ENCODE measurements at places on chromosomes 3 and 15.

DNA sequence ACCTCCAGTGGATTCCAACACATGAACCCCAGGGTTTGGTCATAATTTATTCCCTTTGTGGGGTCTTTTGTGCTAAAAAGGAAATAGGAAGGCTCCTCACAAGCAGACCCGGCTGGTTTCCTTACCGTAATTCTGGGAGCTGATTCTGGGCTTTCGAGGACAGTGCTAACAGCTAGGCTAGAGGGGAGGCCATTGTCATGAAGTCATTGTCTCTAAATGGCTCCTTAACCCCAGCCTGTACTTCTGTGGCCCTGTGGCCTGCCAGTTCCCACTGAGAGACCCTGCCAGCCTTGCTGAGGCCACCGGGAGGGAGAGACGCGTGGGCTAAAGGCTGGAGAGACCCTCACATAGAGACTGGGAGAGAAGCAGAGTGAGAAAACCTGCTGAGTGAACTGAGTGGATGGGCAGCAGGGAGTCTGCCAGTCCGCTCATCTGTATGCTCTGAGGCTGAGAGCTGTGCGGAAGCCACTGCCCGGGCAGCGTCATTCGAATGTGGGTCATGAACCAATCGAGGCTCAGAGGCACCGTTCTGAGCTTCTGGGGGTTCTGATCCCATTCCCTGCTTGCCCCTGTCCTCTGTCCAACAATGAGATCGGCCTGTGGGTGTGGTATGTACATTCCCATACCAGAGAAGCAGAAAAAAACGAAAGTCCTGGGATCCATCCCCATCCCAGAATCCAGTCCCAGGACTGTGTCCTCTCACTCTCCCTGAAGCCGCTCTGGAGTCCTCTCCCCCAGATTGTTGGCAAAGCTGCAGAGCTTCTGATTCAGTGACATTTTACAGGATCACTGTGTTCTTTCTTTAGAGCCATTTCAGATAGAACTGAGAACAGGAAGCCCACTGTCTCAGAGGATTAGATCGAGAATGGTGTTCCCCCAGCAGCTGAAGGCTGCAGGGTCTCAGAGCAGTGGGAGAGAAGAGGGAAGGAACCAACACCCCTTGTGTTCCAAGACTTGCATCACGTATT lies 21.3 kb upstream of the DGKG start:
- no peak for DNase-seq

DNA sequence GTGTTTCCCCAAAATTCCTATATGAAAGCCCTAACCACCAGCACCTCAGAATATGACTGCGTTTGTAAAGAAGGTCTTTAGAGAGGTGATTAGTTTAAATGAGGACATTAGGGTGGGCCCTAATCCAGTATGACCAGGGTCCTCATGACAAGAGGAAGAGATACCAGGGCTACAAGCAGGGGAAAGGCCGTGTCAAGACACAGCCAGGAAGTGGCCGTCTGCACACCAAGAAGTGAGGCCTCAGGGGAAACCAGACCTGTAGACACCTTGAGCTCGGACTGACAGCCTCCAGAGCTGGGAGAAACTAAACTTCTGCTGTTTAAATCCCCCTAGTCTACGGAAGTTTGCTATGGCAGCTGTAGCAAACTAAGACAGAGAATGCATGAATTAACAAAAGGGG lies 14.2 kb downstream of the KIF7 start:
- DNase-seq, result no peak

GRCh38 chr3:122057671-122058070 lies 2.5 kb downstream of the CD86 start:
- DNase-seq, result no peak

- DNase-seq, result no peak
These were observed 944 bp upstream of the EIF4E3 start for GRCh38 chr3:71726146-71726545.

DNA sequence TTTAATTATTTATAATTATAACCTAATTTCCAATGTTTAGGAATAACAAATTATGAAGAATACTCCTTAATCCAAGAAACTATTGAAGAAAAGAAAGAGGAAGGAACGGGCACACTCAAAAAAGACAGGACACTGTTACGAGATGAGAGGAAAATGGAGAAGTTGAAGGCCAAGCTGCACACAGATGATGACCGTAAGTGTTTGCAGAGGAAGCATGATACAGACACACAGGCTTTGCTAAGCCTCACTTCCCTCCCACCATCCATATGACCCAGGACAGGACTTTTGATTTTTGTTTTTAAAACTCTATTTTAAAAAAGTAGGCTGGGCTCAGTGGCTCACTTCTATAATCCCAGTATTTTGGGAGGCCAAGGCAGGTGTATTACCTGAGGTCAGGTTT lies 389.4 kb upstream of the TPM1 start:
- DNase-seq, result no peak

DNA sequence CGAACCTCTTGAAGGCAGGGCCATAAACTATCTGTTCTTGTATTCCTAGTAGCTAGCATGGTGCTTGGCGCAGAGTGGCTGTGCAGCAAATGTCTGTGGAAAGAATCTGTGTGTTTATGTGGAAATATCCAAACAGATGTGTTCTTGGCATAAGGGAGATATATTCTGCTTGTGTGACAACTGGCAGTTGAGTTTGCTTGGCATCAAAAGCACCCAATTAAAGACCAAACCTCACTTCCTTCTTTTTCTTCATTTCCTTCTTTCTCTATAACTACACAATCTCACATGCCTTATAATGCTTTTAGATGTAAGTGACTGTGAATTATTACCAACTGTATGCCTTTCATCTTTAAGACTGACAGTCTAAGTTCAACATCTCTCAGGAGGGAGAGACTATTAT lies 296.5 kb downstream of the SLC9A9 start:
- DNase-seq, result no peak

GRCh38 chr3:127384717-127385539 lies 97.1 kb upstream of the PRR20G start:
- no peak for DNase-seq

GRCh38 chr3:109025896-109026295 lies 72.2 kb upstream of the GUCA1C start:
- DNase-seq, result no peak

- no peak for DNase-seq
These were observed 87.9 kb downstream of the EFL1 start for GRCh38 chr15:82174471-82175235.

GRCh38 chr3:150763841-150764483 lies 993 bp upstream of the SIAH2 start:
- peak; percentile 38 for DNase-seq

- DNase-seq, result no peak
These were observed 53.5 kb upstream of the PRTG start for GRCh38 chr15:55796321-55796965.

GRCh38 chr3:28018925-28019718 lies 222.3 kb upstream of the CMC1 start:
- DNase-seq, result no peak

DNA sequence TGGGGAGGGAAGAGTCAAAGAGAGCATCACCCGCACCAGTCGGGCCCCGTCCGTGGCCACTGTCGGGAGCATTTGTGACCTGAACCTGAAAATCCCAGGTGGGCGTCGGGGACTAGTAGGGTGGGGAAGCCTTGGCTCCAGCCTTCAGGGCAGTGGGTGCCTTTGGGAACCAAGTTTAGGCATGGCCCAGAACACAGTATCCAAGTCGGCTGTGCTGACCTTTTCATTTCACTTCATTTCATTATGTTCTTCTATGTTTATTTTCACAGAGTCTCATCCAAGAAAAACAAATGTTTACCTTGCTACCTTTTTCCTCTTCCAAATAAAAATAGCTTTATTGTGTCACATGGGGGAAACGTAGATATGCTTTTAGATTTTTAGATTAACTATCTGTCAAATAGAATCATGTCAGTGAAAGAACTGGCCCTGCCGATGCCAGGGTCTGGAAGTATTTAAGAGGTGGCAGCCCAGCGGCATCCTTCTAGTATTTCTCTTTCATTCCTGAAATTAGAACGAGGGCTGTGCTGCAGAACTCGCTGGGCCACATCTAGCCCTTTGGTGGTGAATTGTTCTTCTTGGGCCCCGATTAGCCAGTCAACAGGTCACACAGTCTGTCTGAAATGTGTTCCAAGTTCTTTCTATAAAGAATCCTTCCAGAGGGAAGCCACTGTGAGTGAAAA lies 60.5 kb downstream of the DNASE1L3 start:
- DNase-seq, result no peak

GRCh38 chr3:50588759-50589433 lies 19.6 kb downstream of the HEMK1 start:
- no peak for DNase-seq

GRCh38 chr15:38547255-38547997 lies 17.2 kb downstream of the RASGRP1 start:
- no peak for DNase-seq

- DNase-seq, result no peak
These were observed 281.4 kb upstream of the SLCO3A1 start for GRCh38 chr15:91572110-91572509.

DNA sequence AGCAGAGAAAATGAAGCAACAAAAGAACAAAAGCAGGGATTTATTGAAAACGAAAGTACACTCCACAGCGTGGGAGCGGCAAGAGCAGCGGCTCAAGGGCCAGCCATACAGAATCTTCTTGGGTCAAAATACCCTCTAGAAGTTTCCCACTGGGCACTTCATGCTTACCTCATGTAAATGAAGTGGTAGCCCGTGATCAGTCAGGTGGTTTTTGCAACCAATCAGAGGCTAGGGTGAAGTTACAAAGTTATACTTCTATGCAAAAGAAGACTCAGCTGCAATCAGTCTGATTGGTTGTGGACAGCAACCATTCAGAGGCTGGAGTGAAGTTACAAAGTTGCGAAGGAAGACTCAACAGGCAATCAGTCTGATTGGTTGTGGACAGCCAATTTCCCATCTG lies 37.8 kb upstream of the TRH start:
- peak; percentile 44 for DNase-seq

DNA sequence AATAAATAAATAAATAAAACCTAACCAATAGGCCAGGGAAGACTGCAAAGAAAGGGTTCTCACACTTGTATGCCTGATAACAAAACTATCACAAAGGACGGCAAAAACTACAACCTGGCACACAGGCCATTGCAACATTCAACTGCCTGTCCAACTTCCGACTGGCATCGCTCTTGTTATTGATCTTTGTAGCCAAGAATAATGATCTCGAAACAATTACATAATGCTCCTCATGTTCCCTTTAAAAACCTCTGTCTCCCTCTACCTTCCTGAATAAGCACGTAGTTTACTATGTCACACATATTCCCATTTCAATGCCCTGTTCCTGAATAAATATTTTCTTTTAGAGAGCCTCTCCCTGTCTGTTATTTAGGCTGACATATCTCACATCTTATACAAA lies 74.3 kb downstream of the B3GNT5 start:
- no peak for DNase-seq

DNA sequence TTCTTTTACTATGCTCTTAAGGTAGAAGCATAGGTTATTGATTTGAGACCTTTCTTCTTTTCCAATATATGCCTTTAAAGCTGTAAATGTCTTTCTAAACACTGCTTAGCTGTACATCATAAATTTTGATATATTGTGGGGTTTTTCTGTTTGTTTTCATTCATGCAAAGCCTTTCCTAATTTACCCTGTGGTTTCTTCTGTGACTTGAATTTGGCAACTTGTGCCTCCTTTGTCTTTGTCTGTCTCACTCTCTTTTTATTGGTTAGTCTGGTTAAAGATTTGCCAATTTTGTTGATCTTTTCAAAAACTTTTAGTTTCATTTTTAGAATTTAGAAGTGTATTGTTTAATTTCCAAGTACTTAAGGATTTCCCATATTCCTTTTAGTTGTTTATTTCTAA lies 343.1 kb downstream of the OXSM start:
- no peak for DNase-seq

DNA sequence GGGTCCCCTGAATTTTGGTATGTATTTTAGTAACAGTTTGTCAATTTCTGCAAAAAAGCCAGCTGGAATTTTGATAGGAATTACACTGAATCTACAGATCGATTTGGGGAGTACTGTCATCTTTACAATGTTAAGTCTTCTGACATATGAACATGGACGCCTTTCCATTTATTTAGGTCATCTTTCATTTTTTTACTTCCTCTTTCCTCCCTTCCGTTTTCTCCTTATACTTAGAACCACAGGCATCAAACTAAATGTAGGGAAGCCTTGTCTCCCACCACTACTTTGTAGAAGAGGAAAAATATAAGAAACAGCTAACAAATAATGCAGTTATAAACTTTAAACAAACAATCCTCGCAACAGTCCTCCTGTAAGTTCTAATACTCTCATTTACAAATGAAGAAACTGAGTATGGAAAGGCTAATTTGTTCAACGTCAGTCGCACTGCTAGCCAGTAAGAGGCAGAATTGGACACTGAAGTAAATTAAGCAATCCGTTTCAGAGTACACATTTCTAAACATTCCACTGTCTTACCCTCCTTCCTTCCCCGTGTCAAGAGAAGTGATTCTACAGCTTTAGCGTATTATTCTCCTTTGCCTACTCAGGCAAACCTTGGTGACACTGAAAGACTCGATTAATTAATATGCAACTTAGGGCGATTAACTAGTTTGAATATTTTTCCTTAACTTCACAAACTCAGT lies 25.6 kb downstream of the RHOA start:
- no peak for DNase-seq

GRCh38 chr3:137669519-137670060 lies 94.5 kb upstream of the SOX14 start:
- DNase-seq, result no peak

GRCh38 chr3:43284171-43284570 lies 2.2 kb upstream of the SNRK start:
- DNase-seq, result no peak

DNA sequence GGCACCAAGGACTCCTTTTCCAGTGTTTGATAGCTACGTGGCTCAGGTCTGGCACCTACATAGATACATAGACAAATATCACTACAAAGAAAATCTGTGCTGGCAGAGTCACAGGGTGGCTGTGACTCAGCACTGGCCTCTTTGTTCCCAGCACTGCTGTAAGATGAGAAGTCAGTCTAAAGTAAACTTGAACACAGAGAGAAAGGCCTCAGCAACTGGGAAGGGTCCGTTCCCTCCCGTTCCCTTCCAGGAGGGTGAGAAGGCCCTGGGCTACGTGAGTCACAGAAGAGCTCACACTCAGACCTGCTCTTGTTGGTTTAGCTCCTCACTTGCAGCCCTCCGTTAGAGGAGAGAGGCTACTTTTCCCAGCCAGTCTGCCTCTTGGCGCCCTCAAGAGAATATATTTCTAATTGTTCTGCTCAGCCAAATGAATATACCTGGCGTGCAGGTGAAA lies 23.1 kb downstream of the ANXA2 start:
- DNase-seq, result peak; percentile 97

DNA sequence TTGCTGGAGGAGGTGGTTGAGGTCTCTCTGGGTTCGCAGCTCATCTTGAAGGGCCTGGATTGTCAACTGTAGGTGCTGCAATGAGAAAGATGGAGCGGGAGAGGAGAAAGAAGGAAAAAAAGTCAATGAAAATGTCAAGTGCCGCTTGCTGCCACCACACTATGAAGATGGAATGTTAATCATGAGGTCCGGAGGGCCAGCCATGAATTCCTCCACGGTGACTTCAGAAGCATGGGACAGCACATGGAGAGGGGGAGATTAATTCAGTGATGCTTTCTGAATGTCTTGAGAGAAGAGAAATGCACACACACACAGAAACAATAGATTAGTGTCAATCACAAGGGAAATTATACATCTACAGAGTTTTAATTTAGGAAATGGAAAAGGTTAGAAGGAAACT lies 171.9 kb downstream of the ERC2 start:
- DNase-seq, result no peak

Data from NCI-H460 (cell line).